ENCODE measurements at places on chromosomes 11 and 22.

DNA sequence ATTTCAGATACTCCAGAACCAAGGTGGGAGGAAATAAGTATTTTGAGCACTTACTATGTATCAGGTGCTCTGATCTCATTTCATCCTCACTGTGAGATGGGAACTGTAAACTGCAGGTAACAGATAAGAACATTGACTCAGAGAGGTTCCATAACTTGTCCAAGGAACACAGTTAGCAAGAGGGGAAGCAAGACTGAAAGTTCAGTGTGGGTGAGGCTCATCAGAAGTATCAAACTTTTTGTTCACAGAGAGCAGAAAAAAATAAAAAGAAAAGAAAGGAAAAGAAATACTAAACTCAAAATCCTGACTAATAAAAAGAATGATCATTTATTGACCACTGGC is 37.1 kb downstream of the RAB30 start:
- no peak for DNase-seq

DNA sequence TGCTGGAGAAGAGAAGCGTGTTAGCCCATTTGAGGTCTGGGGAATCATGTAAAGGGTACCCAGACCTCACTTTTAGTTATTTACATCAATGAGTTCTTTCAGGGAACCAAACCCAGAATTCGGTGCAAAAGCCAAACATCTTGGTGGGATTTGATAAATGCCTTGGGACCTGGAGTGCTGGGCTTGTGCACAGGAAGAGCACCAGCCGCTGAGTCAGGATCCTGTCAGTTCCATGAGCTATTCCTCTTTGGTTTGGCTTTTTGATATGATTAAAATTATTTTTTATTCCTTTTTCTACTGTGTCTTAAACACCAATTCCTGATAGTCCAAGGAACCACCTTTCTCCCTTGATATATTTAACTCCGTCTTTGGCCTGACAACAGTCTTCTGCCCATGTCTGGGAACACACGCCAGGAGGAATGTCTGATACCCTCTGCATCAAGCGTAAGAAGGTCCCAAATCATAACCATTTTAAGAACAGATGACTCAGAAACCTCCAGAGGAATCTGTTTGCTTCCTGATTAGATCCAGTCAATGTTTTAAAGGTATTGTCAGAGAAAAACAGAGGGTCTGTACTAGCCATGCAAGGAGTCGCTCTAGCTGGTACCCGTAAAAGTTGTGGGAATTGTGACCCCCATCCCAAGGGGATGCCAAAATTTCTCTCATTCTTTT is 65.2 kb downstream of the ALX4 start:
- no peak for DNase-seq

GRCh38 chr11:45399166-45399565 is 113.0 kb upstream of the SYT13 start:
- DNase-seq: no peak

DNA sequence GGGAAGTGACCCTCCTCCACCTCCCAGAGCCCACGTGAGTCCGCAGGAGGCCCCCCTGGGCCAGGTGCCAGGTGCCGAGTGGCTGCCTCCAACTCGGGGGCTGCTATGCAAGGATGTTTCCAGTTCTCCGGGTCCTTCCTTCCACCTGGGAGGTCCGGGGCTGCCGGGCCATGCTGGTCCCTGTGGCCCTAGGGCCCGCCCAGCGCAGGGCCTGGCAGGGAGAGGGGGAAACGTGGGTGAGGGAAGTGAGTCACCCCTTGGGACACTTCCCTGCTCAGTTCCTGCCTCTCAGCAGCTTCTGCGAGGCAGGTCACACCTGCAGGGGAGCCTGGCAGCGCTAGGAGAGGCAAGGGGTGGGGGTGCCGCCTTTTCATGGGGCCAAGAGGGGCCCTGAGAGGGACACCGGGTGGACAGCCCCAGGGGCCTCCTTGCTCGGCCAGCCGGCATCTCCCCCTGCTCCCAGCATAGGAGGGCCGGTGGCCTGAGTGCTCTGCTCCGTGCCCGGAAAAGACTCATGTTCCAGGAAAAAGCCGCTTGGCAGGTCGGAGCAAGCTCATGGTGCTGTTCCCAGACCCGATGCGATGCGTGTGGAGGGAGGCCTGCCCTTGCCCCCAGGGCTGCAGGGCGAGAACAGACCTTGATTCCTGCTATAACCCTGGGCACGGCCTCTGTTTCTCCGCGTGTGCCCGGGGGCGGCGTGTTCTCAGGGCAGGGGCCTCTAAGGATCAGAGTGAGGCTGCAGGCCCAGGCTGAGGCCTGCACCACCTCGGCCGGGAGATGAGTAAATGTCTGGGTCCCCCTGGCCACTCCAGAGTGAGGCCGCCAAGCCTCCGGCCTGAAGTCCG is 30.3 kb upstream of the WNT7B start:
- peak; percentile 84 for DNase-seq

DNA sequence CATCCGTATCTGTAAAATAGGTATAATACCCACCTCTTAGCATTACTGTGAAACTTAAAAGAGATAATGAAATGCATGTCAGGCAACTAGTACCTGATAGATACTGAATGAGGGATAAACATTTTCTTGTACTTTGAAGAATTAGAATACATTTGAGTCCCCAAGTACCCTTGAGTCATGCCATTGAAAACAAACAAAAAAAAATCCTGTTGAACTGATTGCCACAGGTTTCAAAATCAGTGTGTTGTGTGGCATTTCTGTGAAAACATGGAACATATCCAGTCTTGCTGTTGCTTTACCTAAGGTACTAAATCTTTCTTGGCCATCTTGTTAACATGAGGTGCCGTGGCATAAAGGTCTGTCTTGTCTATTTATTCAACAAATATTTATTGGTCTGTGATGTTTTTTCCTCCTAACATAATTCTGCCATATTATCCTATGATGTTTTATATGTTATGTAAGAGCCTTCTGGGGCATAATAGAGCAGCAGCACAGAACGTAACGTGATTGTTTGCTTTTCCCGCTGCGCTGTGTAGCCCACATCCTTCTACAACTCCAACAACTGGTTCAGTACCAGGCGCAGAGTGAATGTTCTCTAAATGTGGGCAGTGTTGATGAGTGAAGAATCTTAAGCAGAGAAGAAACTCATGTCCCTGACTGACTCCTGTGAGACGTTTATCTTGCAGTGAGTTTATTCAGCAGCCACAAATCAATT is 79.3 kb upstream of the RAB1B start:
- DNase-seq: no peak

DNA sequence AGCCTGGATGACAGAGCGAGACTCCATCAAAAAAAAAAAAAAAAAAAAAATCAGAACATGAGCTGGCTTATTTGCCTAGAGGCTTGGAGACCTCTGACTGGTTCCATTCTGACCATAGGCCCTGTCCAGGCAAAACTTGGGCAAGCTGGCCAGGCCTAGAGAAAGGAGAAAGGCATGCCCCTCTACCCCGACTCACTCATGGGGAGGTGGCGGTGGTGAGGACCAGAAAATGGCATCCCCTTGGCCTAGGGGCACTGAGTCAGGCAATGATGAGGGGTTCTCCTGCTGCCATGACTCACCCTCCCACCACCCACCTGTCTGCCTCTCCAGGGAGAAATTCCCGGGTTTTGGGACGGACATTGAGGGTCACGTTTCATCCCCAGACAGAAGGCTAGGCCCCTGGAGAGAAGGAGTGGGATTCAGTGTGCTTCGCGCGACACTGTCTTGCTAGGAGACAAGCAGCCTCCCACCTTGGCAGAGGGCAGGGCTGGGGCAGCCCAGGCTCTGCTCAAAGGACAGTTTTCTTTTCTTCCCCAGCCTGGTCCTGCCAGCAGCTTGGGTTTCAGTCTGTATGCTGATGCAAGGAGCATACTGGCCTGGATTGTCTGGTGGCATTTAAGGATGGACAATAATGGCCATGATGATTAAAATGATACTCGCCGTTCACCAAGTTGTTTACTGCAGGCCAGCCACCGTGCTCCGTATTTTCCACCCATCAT is 17.2 kb downstream of the TOB2 start:
- DNase-seq: no peak

GRCh38 chr11:4606231-4607015 is 1.6 kb downstream of the TRIM68 start:
- DNase-seq: no peak

DNA sequence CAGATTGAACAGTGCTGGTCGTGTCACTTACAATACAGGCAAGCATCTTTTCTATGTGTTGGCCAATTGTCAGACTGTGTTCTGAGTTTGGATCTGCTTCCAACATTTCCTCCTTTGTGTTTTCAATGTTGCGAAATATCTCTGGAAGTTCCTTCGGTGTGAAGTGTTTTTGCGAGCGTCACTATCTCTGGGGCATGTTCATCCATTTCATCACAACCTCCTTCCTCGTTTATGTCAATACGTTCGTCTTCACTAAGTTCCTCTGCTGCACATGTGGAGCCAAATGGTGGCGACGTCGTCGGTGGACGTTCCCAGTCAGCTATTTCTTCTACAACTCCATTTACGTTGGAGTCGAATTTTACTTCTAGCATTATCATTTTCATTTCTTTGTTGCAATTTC is 100.2 kb upstream of the LMO1 start:
- DNase-seq: no peak

DNA sequence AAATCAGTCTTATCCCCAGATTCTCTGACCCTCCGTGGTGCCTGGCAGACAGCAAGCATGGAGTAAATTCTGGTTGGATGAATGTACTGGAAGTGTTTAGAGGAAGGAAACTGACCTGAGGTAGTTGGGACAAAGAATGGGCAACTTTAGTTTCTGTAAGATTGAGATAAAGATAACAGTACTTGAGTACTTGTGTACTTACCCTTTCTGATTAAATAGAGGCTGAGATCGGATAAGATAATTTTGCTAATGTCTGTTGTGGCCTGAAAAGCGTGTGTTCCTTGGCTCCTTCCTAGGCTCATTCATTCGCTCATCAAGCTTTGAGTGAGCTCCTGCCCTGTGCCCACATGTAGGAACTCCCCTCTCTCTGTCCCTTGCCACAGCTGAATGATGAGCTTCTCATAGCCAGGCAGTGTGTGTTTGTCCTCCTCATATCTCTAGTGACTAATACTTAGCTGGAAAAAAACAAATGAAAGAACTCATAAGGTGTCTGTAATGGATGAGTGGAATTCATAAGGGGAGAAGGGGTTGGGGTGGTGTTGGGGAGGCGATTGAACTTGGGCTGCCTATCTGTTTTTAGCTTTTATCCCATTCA is 118.1 kb downstream of the DBX1 start:
- DNase-seq: no peak

GRCh38 chr11:96112192-96113128 is 188.6 kb upstream of the MTMR2 start:
- no peak for DNase-seq

DNA sequence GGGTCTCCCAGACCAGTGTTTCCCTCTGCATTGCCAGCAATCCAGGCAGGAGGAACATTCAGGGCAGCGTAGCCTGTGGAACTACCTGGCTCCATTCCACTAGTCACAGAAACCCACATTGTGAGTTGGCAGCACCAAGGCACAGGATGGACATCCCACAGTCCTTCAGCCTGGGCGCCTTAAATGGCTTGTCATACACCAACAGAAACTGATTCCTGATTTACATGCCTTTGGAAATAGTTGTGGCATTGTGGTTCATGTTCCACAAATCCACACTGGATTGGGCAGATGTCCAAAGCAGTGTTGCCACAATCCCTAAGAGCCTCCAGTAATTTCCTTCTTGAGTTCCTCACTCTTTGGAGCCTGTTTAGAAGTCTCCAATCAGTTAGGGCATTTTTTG is 225.6 kb downstream of the BLID start:
- no peak for DNase-seq

GRCh38 chr11:132238331-132238866 is 868.0 kb downstream of the NTM start:
- DNase-seq: no peak

DNA sequence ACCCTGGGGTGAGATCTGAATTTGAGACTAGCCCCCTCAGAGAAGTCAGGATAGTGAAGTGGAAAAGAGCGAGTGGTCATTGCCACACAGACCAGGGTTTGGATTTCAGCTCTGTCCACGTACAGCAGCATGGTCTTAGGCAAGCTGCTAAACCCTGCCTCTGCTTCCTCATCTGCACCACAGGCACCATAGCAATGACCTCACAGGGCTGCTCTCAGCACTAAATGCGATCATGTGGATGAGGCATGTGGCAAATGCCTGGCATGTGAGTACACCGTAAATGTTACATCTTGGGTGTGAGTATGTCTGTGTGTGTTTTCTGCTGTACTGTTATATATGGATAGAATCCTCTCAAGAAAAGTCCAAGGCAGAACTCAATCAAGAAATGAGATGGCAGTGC is 15.8 kb downstream of the NAV2 start:
- DNase-seq: no peak

- no peak for DNase-seq
Measured at GRCh38 chr11:40294349-40294735, 1165.1 kb downstream of the LRRC4C start.

GRCh38 chr11:24064309-24064903 is 432.4 kb upstream of the LUZP2 start:
- DNase-seq: no peak

GRCh38 chr22:21070690-21071615 is 25.2 kb downstream of the LRRC74B start:
- no peak for DNase-seq

- DNase-seq: no peak
Measured at GRCh38 chr22:45726081-45726480, 54.4 kb downstream of the ATXN10 start.

DNA sequence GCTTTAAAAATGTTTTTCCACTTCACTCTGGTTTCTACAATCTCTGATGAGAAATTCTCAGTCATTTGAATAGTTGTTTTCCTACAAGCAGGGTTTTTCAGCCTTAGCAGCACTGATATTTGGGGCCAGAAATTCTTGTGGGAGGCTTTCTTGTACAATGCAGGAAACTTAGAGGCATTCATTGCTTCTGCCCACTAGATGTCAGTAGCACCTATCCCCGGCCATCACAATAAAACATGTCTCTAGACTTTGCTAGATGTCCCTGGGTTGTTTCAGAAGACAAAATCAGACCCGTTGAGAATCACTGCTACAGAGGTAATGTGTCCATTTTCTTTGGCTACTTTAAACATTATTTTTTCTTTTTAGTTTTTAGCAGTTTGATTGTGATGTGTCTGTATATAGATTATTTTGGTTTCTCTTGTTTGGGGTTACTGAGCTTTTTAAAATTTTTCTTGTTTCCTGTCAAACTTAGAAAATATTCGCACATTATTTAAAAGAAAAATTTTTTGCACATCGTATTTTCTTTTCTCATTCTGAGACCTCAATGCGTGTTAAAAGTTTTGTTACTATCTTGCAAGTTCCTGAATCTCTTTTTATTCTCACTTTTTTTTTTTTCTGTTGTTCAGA is 60.8 kb upstream of the CCDC179 start:
- peak; percentile 42 for DNase-seq

DNA sequence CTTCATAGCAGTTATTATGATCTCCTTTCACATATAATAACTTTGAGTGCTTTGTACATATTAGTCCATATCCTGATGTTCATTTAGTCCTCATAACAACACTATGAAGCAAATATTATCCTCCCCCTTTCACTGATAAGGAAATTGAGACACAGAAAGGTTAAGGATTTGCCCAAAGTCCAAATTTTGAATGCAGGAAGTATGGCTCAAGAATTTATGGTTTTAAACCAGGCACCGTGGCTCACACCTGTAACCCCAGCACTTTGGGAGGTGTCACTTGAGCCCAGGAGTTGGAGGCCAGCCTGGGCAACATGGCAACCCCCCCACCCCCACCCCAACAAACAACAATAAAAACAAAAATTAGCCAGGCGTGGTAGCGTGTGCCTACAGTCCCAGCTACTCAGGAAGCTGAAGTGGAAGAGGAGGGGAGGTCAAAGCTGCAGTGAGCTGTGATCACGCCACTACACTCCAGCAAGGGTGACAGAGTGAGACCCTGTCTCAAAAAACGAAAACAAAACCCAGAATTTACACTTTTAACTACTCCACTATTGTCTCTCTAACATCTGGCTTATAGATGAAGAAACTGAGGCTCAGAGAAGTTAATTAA is 8.6 kb downstream of the CCDC34 start:
- DNase-seq: no peak

All from ACHN (cell line).